Breast epithelium (tissue), 4 donors: ENCODE measurements at places on chromosomes 5 and 9.
A peak's percentile ranks its signal among the peaks of the same experiment; 100 is the strongest.

GRCh38 chr5:115423541-115423940, 121.0 kb downstream of the FEM1C start:
- no peak for DNase-seq

DNA sequence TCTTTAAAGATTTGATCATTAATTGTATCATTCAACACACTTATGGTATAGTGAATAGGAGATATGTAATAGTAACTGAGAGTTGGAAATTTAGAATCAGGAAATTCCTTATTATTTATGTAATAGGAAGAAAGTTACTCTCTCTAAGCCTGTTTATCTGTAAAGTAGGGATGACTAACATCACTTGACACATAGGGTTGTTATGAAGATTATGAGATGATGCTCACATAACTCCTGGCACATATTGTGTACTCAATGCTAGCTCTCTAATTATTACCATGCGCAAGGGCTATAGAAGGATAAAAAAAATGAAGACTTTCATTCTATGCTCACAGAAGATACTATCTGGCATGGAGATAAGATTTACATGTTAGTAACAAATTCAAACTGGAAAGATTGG, 149.9 kb downstream of the ISOC1 start:
- no peak for DNase-seq

- DNase-seq: no peak
These were observed 171.1 kb upstream of the FSTL4 start for GRCh38 chr5:133783481-133783880.

DNA sequence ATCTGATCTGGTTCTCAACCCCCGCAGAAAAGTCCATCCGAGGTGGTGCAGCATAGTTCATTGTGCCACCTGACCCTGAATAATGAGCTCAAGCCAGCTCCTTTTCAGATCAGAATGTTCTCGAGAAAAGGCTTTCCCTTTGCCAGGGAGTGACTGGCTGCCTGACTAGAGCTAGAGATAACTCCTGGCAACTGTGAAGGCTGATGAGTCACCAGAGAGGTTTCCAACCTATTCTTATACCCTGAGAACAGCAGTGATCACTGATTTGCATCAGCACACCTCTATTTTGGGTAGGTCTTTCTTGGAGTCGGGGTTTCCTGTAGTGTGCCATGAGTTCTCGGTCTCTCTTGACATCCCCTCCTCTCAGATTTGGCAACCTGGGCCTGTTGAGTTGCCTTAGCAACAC, 127.9 kb downstream of the PIK3R1 start:
- no peak for DNase-seq

GRCh38 chr9:131582056-131582455, 36.7 kb downstream of the PRRT1B start:
- DNase-seq: no peak

DNA sequence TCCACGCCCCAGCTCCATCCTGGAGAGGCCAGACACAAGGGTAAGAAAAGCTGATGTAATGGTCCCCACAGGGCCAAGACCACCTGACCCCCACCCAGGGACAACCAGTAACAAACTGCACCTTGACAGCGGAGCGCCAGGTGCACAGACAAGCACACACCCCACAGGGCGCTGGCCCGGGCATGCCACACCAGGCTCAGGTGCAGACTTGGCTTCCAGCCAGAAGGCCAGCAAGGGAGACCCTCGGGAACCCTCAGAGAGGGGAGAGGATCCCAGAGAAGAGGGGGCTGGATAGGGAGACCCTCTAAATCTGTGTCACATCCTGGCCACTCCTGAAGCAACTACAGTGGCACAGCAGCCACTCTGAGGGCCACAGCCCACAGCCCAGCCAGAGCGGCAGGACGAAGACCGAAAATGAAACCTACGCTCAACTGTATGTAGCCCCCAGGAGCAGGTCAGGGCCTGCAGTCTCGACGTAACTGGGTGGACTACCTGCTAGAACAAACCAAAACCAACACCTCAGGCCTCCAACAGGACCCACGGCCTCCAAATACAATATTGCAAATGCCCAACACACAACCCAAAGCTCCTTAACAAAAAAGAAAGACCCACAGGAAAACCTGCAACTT, 18.5 kb downstream of the CAMSAP1 start:
- no peak for DNase-seq

GRCh38 chr9:86175223-86175622, 75.9 kb upstream of the GOLM1 start:
- no peak for DNase-seq

GRCh38 chr9:8621416-8621815, 821.8 kb upstream of the DMAC1 start:
- DNase-seq: no peak

DNA sequence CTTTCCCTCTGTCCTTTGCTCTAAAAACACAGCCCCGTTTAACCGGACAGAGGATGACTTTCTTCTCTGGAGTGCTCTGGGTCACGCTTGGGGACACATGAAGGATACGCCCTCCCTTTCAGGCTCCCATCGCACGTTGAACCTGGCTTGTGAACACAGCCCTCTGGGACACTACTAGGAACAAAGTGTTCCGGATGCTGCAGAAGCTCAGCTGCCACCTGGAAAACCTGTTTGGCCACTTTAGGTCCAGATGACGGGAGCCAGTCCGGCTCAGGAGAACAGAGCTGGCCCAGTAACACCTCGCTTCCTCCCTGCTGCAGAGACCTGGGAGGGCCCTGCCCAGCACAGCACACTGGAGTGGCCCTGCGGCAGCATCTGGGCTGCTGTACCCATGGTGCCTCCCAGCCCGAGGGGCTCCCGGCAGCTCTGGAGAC, 60.1 kb downstream of the GADD45G start:
- DNase-seq: peak; percentile 93

DNA sequence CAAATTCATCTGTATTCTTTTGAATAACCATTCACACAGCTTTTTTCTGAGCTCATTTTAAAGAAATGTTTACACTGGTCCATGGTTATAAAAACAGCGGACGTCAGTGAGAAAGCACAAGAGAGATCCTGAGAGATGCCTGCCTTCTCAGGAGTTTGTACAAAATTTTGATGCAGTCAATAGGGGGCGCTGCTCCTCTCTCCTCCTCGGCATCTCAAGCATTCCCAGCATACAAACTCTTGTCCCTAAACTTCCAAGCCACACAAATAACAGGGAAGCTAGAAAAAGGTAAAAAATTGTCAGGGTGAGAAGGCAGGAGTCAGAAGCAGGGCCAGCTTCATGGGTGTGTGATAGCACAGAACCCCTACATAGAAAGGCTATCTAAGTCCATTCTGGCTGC, 11.2 kb upstream of the CCDC152 start:
- DNase-seq: no peak

DNA sequence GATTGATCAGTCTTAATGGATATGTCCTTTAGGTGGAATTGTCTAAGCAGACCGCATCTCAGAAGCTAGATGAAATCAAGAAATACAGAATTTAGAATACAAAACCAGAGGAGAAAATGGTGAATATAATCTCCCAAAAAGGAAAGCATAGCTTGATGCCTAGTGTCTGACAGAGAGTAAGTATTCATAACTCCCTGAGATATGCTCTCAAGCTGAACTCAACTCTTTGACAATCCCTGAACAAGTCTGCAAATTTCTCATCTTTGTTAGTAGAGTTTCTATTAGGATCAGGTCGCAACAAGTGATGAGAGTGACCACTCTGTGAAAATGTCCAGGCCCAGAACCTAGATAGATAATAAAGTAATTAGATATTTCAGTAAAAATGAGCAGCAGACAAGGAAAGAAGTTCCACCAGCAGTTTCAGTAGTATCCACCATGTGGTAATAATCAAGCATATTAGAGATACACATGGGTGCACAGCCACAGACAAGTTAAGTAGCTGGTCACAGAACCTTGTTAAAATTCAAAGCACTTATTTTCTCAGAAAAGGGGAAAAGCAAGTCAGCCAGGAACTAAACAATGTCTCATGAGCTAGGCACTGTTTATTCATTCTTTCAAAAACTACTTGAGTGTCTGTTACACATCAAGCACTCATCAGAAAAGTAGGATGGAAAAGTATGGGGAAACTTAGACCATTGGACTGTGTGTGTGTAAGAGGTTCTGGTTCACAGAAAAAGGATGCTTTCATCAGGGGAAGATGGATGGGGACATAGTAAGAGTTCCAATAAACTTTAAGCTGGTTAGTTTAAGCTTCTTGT, 481.5 kb upstream of the TUSC1 start:
- DNase-seq: no peak

- DNase-seq: no peak
These were observed at the start of gene RANBP17 for GRCh38 chr5:170861917-170862766. Gene RANBP17 (plus strand): TSS chr5:170862018.

DNA sequence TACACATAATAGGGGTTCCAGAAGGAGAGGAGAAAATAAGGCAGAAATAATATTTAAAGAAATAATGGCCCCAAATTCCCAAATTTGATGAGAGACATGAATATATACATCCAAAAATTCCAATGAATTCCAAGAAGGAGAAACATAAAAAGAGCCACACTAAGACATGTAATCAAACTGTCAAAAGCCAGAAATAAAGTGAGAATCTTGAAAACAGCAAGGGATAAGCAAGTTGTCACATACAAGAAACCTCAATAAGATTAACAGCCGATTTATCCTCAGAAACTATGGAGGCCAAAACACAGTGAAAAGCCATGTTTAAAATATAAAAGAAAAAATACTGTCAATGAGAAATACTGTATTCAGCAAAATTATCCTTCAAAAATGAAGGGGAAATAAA, 14.5 kb downstream of the CATSPER3 start:
- no peak for DNase-seq

- no peak for DNase-seq
These were observed 47.1 kb upstream of the MATR3 start for GRCh38 chr5:139246394-139246793.

GRCh38 chr9:88783711-88784083, 207.6 kb upstream of the S1PR3 start:
- no peak for DNase-seq

DNA sequence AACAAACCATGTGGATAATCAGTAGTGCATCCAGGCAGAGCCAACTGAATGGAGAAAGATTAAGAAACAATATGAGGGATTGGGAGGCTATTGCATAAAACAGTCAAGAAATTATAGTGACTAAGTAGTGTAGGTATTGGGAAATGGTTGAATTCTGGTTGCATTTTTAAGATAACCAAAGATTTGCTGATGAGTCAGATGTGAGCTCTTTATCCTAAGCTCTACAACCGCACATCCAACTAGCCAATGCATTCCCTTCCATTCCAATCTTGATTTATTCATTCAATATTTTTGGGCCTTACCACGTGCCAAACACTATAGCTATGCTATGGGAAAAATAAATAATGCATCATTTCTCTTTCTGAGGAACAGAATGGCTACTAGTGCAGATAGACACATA, 524.5 kb upstream of the RGMB start:
- DNase-seq: no peak

DNA sequence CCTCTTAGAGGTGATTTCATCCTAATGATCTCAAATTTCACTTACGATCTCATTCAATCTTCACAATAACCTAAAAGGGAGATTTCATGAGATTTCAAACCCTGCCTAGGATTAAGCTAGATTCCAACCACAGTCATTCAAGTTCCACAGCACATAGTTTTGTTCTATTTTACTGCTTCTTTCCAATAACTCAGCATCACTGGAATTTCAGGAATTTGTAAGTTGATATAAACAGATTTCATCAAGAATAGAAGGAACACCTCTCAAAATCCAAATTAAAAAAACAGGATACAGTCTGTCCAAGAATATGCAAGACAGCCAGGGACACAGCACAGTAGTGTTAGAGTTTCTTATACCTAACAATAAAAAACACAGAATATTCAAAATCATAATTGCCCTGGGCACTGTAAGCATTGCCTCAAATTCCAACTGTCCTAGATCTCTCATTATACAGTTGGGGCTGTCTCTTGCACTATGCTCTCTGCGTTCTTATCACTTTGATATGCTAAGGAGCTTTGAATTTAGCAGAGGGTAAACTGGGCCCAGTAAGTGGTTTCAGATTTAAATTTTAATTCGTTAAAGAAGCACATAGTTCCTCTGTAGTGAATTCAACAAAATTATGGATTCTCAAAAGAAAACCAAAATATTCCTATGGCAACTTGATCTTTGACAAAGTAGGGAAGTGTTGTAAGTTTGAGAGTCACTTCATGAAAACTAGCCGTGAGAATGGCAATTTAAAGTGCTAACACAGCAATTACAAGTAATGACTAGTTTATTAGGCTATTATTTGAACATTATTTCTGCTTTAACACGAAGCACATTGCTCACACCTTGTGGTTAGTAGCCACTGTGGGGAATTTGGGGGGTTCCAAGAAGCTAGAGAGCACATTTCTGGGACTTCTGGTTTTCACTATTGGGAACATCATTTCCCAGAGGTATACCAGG, 478.6 kb upstream of the C9orf72 start:
- DNase-seq: no peak

GRCh38 chr9:88874391-88874790, 116.9 kb upstream of the S1PR3 start:
- DNase-seq: no peak

DNA sequence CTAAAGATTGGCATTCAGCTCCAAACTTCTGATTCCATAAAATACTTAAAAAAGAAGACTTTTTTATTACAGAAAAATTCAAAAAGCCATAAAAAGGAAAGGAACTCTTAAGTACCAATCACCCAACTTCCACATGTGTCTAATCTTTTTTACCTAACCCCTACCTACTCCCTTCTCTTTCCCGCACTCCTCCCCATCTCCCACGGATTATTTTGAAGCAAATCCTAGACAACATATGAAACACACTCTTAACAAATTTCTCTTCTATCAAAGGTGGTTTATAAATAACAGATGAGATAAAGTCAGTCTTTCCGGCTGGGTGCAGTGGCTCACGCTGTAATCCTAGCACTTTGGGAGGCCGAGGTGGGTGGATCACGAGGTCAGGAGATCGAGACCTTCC, 5.9 kb upstream of the DENND4C start:
- DNase-seq: no peak

DNA sequence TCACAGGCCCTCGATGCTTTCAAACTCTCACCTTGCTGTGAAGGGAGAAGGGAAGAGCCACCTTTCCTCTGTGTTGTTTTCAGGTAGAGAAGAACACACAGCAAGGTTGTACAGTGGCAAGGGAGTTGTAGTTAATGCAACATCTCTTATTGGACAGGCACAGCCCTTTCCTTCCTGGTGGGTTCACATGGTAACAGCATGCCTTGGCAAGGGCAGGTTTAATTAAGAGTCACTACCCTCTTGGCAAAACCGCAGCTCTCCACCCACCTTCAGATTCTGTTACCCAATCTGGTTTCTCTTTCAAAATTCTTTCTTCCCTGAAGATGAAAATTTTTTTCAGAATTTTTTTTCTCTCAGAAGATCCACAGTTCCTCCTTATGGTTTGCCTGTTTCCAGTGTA, 253.1 kb downstream of the TLR4 start:
- DNase-seq: no peak

GRCh38 chr5:60640901-60641300, 59.1 kb downstream of the DEPDC1B start:
- DNase-seq: no peak

DNA sequence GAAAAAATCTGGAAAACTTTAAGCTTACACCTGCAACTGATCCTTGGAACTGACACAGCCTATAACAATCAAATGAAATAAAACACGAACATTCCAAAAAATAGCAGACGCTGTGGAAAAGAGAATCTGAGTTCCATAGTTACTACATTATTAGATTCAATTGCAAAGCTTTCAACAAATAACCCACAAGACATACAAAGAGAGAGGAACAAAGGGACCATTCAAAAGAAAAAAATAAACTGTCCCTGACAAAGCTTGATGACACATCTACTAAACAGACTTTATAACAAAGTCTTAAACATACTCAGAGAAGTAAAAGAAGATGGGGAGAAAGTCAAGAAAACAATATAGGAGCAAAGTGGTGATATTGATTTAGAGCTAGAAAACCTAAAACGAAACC, 1123.6 kb downstream of the PTPRD start:
- DNase-seq: no peak

GRCh38 chr5:164650427-164650826, 1145.0 kb downstream of the MAT2B start:
- DNase-seq: no peak
